Sigmoid colon (tissue), 7 donors: ENCODE measurements at places on chromosomes 4 and X. TPM values are rescaled to one million over a fixed set of nuclear protein-coding genes. Genes with fewer than 3 reads are reported as not detected.

The ANAPC10 gene
- 11.3 TPM for polyA plus RNA-seq

The USP26 gene
- polyA plus RNA-seq = not detected

The LANCL3 gene
- 2.8 TPM for polyA plus RNA-seq

The CCDC110 gene
- polyA plus RNA-seq = 0.82 TPM

The WNK3 gene
- polyA plus RNA-seq = under 0.01 TPM

The PNMA6F gene
- polyA plus RNA-seq = not detected

The ZNF711 gene
- 0.46 TPM for polyA plus RNA-seq

The COL4A5 gene
- 1.3 TPM for polyA plus RNA-seq

The GAGE12E gene
- not detected for polyA plus RNA-seq

The CWH43 gene
- polyA plus RNA-seq = 2.4 TPM

The ALB gene
- polyA plus RNA-seq = not detected

The TENM3 gene
- polyA plus RNA-seq = 0.60 TPM

The SHISA3 gene
- polyA plus RNA-seq = 2.1 TPM
